Activated gamma-delta T cell treated with Interleukin-2 at 50 U/mL for 16 hours (primary cell): ENCODE measurements at places on chromosomes 13 and 19.
A peak's percentile ranks its signal among the peaks of the same experiment; 100 is the strongest.

DNA sequence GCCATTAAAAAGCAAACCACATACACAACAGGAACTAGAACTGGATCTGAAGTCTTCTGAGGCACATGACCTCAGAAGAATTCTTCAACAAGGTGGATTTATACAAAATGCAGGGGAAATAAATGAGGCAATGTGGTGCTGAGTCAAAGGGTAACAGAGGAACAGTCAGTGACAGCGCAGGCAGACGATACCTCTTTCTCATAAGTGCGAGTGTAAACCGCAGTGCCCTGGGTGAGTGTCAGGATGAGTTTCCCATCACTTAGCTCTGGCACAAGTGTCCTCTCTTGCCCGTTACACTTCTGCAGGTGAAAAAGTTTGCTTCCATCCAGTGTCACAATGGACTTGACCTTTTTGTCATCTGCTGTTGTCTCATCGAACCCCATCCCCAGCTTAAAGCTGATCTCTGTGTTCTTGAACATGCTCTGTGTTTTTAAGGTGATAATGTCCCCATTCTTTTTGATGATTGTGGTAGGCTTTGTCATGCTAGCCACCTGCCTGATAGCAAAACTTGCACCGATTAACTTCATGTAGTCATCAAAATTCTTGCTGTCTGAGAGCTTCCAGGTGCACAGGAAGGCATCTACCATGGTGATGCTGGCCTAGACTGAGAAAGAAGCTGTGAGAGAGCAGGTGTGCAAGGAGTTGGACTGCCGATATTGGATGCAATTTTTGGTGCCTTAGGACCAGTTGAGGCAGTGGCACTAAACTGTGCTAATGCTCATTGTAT, 97.3 kb downstream of the AKAP11 start:
- DNase-seq: no peak

GRCh38 chr13:95641291-95642027, 3.0 kb downstream of the DZIP1 start:
- DNase-seq: no peak

DNA sequence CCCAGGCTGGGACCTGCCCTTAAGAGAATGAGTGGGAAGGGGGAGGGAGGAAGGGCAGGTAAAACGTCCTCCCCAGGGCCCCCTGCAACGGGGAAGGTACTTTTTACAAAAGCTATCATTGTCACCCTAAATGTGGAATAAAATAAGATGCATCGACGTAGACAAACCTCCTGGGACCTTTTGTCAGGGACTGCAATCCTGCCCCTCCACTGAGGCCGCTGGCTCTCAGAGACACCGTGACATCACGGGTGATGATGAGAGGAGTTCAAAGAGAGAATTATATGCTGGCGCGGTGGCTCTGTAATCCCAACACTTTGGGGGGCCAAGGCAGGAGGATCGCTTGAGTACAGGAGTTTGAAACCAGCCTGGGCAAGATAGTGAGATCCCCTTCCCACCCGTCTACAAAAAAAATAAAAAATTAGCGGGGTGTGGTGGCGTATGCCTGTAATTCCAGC, 1.8 kb upstream of the MYBPC2 start:
- no peak for DNase-seq

DNA sequence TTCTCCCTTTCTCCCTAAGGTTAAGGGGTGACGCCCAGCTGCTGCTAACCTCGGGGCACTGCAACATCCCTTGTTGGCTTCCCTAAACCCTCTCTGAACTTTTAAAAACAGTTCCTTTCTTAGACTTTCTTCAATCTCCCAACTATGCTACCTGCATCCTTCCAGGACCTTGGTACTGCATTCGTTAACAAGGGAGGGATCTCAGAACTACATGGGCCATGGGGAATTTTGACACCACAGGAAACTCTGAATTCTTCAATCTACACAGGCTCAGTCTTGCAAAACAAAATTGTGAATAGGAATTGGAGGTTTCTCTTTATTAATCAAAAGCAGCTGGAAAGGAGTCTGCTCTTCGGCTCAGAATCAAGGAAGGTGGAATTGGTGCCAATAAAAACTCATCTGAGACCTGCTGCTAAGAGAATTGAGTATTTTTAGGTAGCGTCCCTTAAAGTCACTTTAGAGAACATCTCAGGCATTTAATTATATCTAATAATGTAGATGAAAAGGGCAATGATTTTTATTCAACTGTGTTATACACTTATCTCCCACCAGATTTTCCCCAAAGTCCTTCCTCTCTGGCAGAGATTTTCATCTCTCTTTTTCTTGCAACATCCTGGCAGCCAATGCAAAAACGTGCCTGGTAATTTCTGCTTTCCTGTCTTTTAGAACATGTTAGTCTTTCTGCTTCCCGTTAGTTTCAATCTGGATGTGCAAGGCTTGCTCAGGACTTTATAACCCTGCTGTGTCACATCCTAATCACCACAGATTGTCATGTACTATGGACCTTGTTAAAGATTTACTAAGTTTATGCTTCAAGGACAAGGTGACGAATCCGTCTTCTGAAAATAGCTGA, 69.1 kb upstream of the SLC15A1 start:
- no peak for DNase-seq

- no peak for DNase-seq
Measured at GRCh38 chr13:50078895-50079654, 63.8 kb downstream of the KCNRG start.

- DNase-seq: no peak
Measured at GRCh38 chr19:31438401-31439269, 89.4 kb upstream of the TSHZ3 start.

GRCh38 chr19:49150106-49150943, 4.9 kb downstream of the HRC start:
- DNase-seq: no peak

DNA sequence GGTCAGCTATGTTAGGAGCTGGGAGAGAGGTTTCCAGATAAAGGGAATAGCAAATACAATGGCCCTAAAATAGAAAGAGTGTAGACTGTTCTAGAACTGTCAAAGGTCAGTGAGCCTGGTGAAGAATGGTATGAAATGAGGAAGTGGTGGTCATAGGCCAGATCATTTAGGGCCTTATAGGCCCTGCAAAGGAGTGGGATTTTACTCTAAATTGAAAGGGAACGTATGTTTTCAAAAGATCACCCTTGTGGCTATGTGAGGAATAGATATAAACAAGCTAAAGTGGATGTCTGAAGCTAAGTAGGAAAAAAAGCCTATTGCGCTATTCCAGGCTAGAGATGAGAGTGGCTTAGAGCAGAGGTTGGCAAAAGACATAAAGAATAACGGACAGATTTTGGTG, 70.7 kb upstream of the TDRD3 start:
- no peak for DNase-seq

GRCh38 chr13:67554746-67555452, 324.8 kb upstream of the PCDH9 start:
- no peak for DNase-seq

DNA sequence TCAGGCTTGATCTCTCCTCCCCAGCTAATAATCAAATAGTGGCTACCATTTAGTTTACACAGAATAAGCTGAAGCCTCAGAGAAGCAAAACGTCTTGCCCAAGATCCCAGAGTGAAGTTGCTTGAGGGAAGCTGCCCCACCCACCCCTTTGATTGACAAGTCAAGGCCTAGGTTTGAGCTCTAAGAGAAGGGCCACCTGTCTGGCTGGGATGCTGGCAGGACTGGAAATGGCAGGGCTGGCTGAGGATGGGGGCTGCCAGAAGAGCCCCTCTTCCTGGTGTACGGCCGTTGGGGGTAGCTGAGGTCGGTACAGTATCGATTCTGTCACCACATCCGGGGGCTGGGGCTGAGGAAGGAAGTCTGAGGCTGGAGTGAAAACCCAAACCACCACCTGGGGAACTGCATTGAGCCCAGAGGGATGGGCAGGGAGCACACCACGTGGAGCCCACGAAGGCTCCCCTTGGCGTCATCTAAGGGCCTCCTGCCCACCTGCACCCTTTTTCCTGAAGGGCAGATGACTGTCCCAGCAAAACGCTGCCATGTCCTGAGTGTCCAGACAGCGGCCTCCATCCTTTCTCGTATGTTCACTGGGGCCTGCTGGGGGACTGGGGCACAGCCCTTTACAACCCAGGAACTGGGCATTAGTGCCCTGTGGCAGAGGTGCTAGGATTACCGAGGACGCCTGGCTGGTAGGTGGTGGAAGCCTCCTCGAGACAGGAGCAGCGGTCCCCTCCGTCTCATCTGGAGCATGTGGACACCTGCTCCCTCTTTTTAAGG, 1.4 kb upstream of the PRKD2 start:
- DNase-seq: peak; percentile 67

GRCh38 chr13:79226938-79227337, 179.1 kb downstream of the RBM26 start:
- no peak for DNase-seq

- no peak for DNase-seq
Measured at GRCh38 chr13:32168131-32168530, 136.6 kb downstream of the FRY start.

- DNase-seq: no peak
Measured at GRCh38 chr19:4342314-4342614, 1.1 kb upstream of the MPND start.

DNA sequence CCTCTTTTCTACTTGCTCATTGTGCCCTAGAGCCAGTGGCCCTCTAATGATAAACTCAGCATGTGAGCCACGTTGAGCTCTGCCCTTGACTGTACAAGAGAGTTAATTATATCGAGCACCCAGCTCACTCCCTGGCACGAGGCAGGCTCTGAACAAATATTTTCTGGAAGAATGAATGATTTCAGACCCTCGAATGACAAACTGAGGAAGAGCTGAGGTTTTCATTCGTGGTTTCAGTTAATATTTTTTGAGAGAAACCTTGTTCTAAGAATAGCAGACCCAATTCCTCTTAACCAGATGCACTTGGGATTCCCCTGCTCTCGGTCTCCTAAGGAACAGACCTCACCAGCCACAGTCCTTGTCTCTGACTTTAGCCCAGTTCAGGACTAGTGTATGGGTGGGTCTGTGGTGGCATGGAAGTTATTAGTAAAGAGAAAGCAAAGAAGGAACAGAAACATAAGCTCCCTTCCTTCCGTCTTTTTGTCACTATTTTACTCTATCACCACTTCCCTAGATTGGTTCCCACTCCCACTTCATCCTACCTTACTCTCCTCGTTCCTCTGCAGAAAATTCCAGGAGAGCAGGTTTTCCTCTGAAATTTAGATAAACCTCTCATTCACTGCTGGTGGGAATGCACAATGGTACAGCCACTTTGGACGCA, 22.1 kb upstream of the WDFY2 start:
- no peak for DNase-seq

DNA sequence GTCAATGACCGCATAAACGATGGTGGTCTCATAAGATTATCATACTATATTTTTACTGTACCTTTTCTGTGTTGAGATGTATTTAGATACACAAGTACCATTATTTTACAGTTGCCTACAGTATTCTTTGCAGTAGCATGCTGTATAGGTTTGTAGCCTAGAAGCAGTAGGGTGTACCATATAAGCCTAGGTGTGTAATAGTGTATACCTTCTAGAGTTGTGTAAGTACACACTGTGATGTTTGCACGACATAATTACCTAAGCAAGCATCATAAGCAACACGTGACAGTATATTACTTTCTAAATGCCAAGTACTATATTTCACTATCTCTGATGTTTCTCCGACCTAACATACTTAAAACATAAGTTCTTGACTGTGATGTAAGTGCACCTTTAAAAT, 2.7 kb downstream of the LPAR6 start:
- no peak for DNase-seq

DNA sequence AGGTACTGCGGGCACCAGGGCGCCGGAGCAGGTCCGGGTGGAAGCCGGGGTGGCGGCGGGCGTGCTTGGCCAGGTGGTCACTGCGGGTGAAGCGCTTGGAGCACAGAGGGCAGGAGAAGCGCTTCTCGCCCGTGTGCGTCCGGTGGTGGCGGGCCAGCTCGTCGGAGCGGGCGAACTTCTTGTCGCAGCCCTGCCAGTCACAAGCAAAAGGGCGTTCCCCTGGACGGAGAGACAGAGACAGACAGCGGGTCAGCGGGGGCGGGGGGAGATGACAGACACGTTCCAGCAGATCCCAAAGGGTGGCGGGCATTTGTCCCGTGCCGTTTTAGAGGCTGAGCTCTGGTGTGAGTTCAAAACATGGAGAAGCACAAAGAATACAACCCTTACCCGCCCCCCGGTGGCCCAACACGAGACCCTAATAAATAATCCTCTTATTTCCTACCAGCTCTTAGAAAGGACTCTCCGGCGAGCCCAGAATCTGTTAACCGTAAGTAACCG, 6.3 kb upstream of the REXO1 start:
- DNase-seq: no peak

- DNase-seq: no peak
Measured at GRCh38 chr13:64985075-64985474, 2245.1 kb downstream of the PCDH9 start.
